ENCODE measurements at places on chromosomes 4 and X.
A peak's percentile ranks its signal among the peaks of the same experiment; 100 is the strongest.

GRCh38 chr4:141486375-141486997 is 149.9 kb upstream of the IL15 start:
- no peak for DNase-seq
- H3K4me1 ChIP-seq, result no peaks in the 10 kb centered on the region
- H3K4me3 ChIP-seq, result no peak overlapping the region
- no peak overlapping the region for H3K27ac ChIP-seq
- no peaks in the 10 kb centered on the region for H3K36me3 ChIP-seq

- no peaks in the 10 kb centered on the region for H3K36me3 ChIP-seq
- H3K27me3 ChIP-seq, result no peaks in the 10 kb centered on the region
- no peak overlapping the region for H3K27ac ChIP-seq
- no peak overlapping the region for H3K4me3 ChIP-seq
- H3K4me1 ChIP-seq, result no peaks in the 10 kb centered on the region
These were observed 35.1 kb downstream of the PITX2 start for GRCh38 chr4:110587666-110588285.

GRCh38 chrX:154398668-154399526 is 720 bp downstream of the RPL10 start:
- DNase-seq, result peak; percentile 88
- peak overlapping the region; percentile 99 for H3K27ac ChIP-seq
- H3K27me3 ChIP-seq, result peaks cover 16% of the 10 kb centered on the region
- H3K4me3 ChIP-seq, result peak overlapping the region; percentile 86

DNA sequence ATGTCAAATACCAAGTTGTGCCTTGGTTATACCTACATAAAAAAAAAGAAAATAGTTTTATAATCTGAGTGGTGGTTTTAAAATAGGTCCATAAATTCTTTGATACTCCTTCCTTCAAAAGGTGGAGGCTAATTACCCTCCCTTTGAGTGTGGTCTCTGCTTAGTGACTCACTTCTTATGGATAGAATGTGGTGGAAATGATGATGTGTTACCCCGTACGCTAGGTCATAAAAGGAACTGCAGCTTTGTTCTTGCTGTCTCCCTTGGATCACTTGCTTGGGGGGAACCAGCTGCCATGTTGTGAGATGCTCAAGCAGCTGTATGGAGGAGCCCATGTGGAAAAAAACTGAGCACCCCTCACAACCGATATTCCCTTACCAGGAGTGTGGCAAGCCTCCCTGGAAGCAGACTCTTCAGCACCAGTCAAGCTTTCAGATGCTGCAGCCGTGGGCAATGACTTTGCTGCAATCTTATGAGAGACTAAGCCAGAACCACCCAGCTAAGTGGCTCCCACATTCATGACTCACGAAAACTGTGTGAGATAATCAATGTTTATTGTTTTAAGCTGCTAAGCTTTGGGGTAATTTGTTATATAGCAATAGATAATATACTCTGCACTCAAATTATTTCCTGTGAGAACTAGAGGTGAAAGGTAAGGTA is 195.0 kb upstream of the GATB start:
- no peak overlapping the region for H3K27ac ChIP-seq
- no peaks in the 10 kb centered on the region for H3K4me1 ChIP-seq
- DNase-seq, result no peak
- no peak overlapping the region for H3K4me3 ChIP-seq
- peaks cover 65% of the 10 kb centered on the region for H3K27me3 ChIP-seq

- H3K27ac ChIP-seq, result no peak overlapping the region
- no peaks in the 10 kb centered on the region for H3K27me3 ChIP-seq
- H3K4me1 ChIP-seq, result no peaks in the 10 kb centered on the region
These were observed 8.4 kb downstream of the ATP10D start for GRCh38 chr4:47493238-47494123.

DNA sequence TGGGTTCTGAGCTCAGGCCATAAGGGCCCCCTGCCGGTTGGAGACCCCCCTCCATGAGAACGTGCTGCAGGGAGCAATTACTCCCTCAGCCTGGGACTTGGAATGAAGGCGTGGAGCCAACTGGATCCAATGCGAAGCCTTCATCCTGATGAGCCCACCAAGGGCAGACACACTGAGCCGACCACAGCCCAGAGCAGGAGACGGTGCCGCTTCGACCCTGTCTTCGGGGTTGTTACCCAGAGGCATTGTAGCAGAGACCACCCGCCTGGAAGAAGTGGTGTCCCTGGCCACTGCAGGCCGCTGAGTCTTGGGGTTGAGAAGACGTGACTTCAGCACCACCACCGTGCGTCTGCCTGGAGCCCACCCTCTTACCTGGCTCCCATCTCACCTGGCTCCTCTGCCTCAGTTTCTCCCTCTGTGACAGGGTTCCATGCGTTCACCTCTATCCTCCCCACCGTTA is 7.0 kb upstream of the NKX1-1 start:
- no peak overlapping the region for H3K4me3 ChIP-seq
- no peak for DNase-seq
- peaks cover 60% of the 10 kb centered on the region for H3K27me3 ChIP-seq
- H3K36me3 ChIP-seq, result no peaks in the 10 kb centered on the region

- H3K4me1 ChIP-seq, result peaks cover 8% of the 10 kb centered on the region
- DNase-seq, result peak; percentile 53
- H3K27me3 ChIP-seq, result no peaks in the 10 kb centered on the region
- no peak overlapping the region for H3K4me3 ChIP-seq
- peaks cover 4% of the 10 kb centered on the region for H3K36me3 ChIP-seq
These were observed 619.4 kb upstream of the SPANXN1 start for GRCh38 chrX:144627947-144628346.

DNA sequence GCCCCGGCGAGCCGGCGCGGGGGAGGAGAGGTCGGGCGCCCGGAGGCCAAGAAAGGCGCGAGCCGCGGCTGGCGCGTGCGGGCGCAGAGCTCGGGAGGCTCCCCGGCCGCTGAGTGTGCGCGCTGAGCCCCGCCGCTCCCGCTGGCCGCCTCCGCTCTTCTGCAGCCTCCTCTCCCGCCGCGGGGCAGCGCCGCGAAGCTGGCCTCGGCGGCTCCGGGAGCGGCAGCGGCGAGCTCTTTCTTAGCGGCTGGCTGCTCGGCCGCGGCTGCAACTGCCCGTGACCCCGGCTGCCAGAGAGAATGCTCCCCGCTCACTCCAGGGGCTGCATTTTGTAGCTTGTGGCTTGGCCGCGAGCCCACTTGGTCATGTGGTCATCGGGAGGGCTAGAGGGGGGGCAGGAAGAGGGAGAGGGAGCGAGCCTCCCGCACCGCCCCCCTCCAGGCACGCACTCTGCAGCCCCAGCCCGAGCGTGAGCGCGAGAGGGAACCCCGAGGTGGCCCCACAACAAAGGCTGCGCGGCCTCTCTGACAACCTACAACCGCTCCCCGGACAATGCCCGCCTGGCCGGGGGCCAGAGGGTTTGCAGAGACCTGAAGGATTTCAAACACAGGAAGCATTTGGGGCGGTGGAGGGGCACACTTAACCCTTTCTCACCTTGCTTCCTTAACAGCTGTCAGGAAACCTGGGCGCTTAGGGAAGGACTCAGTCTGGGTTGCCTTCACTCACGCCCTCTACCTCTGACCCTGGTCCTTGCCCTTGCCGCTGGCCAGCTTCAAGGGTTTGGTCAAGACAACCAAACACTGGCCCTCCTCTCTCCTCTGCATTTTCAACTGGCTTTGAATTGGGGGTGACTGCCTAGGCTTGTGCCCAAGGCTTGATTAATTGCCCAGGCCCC is at the start of gene APLN:
APLN (minus strand) TSS at position 305 of the 895 bp plus-strand sequence. CDS start 326 bp downstream, outside the sequence.
- H3K36me3 ChIP-seq, result peaks cover 9% of the 10 kb centered on the region
- peak within 1 kb of the TSS; percentile 77 for H3K4me3 ChIP-seq
- peaks cover 50% of the 10 kb centered on the region for H3K27me3 ChIP-seq
- no peak within 1 kb of the TSS for H3K27ac ChIP-seq

DNA sequence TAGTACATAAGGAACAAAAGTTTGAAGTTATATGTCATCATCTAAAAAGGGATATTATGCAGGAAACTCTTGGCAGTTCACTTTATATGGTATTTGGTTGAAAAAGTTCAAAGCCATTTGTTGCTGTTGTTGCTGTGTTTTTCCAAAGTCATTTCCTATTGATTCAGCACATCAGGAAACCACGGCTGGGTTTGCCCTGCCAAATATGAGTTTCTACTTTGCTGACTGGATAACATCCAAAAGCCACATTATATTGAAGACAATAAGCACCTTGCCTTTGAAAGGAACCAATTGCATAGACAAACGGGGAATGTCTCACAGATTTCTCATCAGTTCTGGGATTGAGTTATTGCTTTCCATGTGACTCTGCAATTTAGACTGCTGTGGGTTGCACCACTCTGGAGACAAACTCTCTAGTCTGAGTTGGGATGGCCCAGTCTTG is 206.1 kb downstream of the SLC39A8 start:
- no peak for DNase-seq
- H3K27me3 ChIP-seq, result no peaks in the 10 kb centered on the region
- no peak overlapping the region for H3K27ac ChIP-seq
- no peaks in the 10 kb centered on the region for H3K4me1 ChIP-seq
- H3K36me3 ChIP-seq, result no peaks in the 10 kb centered on the region

- no peaks in the 10 kb centered on the region for H3K27me3 ChIP-seq
- no peak overlapping the region for H3K4me3 ChIP-seq
- DNase-seq, result no peak
- H3K27ac ChIP-seq, result no peak overlapping the region
These were observed 119.0 kb upstream of the BMP3 start for GRCh38 chr4:80911458-80911857.

DNA sequence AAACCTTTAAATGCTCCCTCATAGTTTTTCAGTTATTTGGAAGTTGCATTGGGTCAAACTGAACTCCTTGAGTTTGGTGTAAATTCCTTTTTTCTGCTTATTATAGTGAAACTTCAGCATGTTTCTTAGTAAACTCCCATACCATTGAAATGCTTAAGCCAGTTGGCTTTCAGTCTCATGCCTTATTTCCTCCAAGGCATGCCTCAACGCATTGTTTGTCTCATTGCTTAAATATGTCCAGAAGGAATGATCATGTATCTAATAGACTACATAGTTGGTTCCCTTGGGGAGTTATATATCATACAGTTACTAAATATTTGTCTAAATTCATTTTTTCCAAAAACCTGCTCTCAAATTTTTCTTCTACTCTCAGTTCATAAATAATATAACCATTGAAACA is 114.0 kb downstream of the STOX2 start:
- H3K36me3 ChIP-seq, result no peaks in the 10 kb centered on the region
- no peaks in the 10 kb centered on the region for H3K27me3 ChIP-seq
- no peak overlapping the region for H3K4me3 ChIP-seq
- no peaks in the 10 kb centered on the region for H3K4me1 ChIP-seq
- no peak overlapping the region for H3K27ac ChIP-seq

DNA sequence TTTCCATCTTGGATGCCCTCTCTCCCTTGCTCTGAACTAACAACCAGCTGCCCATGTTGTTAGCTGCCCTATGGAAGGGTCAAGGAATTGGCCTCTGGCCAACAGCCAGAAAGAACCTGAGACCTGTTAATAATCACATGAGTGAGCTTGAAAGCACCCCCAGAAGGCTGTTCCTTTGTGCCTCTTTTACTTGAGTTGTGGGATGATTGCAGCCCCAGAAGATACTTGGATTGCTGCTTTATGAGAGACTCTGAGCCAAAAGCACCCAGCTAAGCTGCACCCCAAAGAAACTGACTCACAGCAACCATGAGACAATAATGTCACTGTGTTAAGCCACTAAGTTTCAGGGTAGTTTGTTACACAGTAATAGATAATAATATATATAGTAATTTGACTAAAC is 73.3 kb downstream of the FRYL start:
- H3K27ac ChIP-seq, result no peak overlapping the region
- peak; percentile 18 for DNase-seq
- peaks cover 5% of the 10 kb centered on the region for H3K36me3 ChIP-seq

Data from Calu3 (cell line).